ENCODE measurements at places on chromosomes 16 and 17.

- DNase-seq: peak; percentile 13
Measured at GRCh38 chr17:6427279-6427781, 7.6 kb downstream of the AIPL1 start.

DNA sequence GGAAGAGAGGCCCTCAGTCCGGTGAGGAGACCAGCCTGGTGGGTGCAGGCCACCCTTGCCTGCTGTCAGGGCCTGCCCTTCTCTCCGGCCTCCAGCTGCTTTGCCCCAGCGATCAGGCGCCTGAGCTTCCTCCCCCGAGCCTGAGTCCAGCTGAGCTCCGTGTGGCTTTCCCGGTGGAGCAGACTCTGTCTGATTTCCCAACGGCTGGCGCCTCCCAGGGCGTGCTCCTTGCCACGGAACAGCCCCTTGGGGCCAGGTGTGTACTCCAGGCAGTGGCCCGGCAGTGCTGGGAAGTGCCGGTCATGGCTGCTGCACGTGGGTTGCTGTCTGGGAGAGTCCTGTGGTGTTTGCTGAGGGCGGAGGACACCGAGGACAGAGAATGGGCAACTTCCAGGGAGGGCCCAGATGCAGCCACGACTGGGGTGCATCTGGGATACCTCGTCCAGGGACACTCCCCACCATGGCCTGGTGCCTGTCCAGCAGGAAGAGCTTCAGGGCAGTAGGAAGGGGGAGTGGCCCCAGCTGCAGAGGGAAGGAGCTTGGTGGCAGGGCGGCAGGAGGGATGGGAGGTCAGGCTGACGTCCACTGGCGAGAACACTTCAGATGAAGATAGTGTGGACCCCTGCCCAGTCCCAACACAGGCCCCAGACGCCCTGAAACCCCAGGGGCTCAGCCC lies 22.5 kb downstream of the METRNL start:
- no peak for DNase-seq

DNA sequence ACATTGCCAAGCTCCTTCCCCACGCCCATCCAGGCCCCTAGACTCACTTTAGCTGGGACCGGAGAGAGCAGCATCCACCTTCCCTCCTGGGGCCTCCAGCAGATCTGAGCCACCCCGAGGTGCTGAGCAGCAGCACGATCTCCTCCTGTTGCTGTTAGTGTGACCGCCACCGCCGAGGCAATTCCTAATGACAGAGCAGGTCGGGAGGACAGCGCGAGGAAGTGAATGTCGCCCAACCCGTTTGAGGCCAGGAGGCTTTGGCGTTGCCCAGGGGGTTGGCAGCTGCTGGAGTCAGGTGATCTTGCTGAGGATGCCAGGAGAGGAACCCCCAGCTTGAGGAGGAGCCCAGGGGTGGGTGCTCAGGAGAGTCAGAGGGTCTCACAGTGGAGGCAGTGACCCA lies at the start of gene RNF222:
Gene RNF222 (minus strand): TSS at position 192 of the 400 bp plus-strand sequence. CDS start 4,366 bp downstream, outside the sequence.
- no peak for DNase-seq

GRCh38 chr17:48678141-48678971 lies 44.0 kb downstream of the PRAC1 start:
- peak; percentile 25 for DNase-seq

DNA sequence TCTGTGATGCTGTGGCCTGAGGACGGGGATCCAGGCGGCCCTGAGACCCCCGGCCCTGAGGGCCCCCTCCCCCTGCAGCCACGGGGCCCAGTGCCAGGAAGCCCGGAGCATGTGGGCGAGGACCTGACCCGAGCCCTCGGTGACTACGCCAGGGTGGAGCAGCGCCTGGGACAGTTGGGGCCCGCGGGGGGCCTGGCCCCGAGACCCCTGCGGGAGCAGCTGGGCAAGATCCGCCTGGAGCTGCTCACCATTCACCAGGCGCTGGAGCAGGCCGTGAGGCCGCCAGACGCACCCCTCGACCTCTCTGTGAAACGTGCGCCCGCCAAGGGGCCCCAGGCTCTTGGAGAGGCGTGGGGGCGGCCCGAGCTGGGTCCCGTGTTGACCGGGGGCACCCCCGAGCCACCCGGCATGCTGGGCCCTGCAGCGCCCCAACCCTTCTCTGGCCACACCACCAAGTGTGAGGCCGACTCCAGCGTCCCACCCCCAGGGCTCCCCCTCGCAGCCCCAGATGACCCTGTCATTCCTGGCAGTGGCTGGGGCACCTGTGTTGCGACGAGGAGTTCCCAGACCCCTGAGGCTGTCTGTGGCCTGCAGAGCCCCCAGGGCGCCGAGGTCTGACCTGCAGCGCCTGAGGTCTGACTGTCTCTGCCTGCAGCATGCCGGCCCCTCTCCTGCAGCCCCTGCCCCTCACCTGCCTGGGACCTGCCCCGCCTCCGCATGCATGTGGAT lies 2.0 kb upstream of the NHLRC4 start:
- no peak for DNase-seq

DNA sequence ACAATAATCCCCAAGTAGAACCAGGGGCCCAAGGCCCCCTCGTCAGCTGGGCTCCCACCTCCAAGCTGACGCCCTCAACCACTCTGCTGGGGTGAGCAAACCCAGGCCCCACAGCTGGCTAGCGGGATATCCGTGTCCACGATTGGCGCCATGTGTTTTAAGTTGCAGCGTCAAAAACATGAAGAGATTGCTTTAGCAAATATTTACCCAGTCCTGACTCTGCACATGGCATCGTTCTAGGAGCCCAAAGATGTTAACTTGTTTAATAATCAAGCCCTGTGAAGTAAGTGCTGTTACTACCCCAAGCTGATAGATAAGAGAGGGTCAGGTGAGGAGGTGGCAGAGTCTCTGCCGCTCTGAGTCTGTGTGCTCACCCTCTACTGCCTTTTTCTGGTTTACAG lies 344 bp upstream of the SEPTIN12 start:
- DNase-seq: no peak

DNA sequence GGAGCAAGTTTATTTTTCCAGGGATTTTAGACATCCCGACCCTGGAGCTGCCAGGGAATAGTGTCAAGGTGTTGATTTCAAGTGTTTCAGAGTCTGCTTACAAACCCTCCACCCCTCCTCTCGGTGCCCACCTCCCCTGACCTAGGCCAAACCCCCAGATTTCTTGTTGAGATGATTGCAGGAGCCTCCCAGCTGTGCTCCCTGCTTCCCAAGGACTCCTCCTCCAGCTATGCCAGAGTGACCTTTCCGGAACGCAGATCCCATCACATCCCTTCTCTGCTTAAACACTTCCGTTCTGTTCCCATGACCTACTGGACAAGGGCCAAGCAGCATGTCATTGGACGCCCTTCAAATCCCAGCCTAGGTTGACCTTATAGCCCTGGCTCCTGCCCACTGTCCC lies 23.7 kb upstream of the CDH1 start:
- no peak for DNase-seq

GRCh38 chr16:31507617-31507928 lies 618 bp downstream of the RUSF1 start:
- no peak for DNase-seq

DNA sequence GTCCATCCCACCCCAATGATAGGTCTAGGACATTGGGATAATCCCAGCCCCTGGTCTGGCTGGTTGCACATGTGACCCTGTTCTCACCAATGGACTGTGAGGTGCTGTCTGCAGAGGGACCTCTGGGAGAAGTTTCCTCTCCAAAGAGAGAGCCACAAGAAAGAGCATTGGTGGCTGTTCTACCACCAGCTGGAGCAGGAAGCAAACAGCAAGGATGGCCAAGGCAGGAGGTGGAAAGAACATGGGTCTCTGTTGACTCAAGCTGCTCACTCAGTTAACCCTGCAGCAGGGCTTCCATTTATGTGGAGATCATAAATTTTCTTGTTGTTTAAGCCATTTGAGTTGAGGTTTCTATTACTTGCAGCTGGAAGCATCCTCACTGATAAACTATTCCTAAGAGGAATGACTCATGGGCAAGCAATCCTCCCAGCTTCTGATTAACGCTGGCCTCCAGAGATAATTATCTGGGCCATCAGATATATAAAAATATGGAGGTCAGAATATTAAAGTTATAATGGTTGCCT lies 52.6 kb downstream of the CYB5B start:
- no peak for DNase-seq

- no peak for DNase-seq
Measured at GRCh38 chr17:68792042-68792685, 163.0 kb downstream of the ABCA8 start.

- DNase-seq: no peak
Measured at GRCh38 chr16:67770346-67770991, 35.9 kb downstream of the RANBP10 start.

GRCh38 chr17:65886315-65887245 lies 305.4 kb downstream of the CEP112 start:
- no peak for DNase-seq

DNA sequence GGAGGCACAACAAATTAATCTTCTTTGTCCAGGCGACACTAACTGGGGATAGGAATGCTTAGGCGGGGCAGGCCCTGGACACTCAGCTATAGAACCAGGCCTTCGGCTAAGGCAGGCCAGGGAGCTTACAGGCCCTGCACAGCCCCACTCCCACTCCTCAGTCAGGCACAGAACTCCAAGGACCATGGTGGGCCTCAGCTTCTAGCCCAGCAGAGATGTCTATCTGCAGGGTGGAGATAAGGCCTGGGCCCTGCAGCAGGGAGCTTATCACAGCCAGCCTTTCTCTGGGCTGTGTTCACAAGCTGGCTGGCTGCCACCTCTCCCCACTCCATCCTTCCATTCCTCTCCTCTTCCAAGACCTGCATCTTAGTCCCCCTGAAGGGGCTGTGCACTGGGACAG lies 68.1 kb downstream of the TMEM132E start:
- DNase-seq: no peak

DNA sequence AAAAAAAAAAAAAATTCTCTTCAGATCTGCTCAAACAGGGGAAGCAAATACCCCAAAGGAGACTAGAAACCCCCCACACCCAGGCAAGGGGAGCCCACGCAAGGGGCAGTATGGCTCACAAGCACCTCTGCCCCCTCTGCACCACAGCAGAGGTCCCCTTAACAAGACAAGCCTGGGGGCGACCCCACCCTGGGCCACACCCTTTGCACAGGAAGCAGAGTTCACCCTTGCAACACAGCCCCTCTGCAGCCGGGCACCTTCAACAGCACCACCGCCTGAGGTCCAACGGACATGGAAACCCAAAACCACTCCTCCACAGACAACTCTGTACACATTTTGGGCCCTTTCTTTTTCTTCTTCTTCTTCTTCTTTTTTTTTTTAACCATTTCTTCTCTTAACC lies 12.8 kb downstream of the AXIN1 start:
- DNase-seq: peak; percentile 36

DNA sequence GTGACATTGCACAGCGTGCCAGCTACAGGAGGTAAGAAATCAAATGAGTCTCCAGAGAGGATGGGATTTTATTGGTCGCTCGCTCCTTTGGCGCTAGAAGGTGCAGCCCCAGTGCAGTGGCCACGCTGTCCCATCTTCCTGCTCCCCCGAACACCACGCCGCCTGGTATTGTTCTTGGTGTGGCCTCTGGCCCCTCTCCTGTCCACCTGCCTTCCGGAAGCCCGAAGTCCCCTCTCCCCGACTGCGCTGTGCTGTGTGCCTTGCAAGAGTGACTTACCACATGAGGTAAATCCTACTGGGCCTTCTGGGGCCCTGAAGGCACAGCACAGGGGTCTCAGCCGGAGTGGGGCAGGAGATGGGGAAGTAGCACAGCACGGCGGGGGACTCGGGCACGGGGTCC lies 58.2 kb downstream of the MARCHF10 start:
- DNase-seq: no peak

GRCh38 chr16:67263201-67263600 lies 14.4 kb downstream of the SLC9A5 start:
- DNase-seq: no peak

GRCh38 chr17:3982541-3983017 lies 18.3 kb upstream of the ATP2A3 start:
- DNase-seq: no peak

DNA sequence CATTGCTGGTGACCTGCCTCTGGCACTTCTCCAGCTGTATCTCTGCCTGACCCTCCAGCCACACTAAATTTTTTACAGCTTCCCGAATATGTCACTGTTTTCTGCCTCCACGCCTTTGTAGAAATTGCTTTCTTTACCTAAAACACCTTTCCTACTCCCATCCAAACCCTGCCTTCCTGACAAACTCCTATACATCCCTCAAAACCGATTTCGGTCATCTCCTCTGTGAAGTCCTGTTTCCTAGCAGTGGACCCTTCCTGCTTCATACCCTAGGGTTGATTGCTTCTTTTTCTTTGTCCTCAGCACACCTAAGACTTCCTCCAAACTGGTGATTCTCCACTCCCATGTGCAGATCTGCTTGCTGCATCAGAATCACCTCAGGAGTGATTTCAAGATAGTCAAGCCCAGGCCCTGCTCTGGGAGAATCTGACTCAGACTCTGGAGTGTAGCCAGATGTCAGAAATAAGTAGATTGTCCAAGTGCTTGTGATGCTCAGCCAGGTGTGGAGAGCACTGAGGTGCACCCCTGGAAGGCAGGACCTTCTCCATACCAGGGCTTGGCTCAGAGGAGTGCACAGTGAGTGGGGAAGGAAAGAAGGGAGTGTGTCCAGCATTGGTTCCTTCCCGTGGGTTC lies 184.2 kb downstream of the COPRS start:
- no peak for DNase-seq

GRCh38 chr16:59591480-59591879 lies 857.4 kb upstream of the GOT2 start:
- no peak for DNase-seq

- DNase-seq: no peak
Measured at GRCh38 chr17:78399693-78400144, 21.3 kb downstream of the PGS1 start.

DNA sequence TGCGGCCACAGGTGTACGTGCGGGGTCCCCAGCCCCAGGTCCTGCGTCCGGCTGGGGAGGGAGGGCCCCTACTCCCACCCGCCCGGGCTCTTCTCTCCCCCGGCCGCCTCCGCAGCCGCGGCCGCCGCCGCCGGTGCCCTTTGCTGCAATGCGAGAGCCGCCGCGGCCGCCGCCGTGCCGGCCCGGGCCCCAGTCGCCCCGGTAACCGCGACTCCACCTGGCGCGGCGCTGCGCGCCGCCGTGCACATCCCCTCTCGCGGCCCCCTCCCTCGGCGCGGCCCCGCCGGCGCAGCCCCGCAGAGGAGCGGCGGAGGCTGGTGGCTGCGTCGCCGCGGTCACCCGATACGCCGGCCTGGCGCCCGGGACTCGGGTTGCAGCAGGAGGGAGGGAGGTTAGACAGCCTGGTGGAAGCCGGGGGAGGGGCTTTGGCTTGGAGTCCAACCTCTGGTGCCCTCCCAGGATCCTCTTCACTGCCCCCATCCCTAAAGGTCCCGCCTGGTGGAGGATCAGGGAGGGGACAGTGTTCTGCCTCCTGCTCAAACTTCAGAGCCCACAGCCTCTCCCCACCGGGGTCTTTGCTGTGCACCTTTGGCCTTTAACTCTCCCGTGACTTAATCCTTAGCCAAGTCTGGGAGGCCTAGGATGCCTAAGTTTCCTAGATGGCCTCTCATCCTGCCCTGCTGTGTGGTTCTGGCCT lies 32.9 kb downstream of the SRCIN1 start:
- no peak for DNase-seq

DNA sequence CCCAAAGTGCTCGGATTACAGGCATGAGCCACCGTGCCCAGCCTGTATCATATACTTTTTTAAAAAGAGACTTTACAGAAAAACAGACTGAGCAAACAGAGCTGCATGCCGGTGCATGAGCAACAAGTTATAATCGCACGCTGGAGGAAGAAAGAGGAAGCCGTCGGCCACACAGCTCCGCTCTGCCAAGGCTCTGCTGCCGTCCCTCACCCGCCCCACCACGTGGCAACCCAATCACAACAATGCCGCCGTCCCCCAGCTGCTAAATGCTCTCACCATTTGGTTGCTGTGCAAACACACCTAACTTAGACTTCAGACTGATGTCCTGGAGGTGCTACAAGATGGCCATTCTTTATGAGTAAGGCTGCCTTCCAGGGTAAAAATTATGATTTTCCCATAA lies 83.5 kb downstream of the ADCY9 start:
- peak; percentile 17 for DNase-seq
